ENCODE measurements at places on chromosomes 6 and 20.

DNA sequence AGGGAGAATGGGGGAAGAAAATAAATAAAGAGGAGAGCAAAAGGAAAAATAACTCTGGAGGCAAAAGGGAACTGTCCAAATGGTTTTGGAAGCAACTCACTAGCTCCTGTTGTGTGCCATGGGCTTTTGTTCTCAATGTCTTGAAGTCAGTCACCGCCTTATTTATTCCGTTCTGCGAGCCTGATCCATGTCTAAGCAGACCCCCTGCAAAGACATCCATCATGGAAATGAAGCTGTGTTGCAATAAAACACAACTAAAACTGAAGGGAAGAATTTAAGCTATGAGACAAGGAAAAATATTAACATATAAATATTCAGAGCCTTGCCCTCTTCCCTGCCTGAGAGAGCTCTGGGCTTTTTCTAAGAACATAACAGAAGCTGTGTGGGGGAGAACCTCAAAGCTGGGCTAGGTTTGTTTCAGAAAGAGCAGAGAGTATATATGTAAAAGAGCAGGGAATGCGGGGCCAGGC lies 373.2 kb upstream of the CNR1 start:
- no peak for DNase-seq

- DNase-seq: no peak
Measured at GRCh38 chr6:166408936-166409755, 26.4 kb upstream of the MPC1 start.

DNA sequence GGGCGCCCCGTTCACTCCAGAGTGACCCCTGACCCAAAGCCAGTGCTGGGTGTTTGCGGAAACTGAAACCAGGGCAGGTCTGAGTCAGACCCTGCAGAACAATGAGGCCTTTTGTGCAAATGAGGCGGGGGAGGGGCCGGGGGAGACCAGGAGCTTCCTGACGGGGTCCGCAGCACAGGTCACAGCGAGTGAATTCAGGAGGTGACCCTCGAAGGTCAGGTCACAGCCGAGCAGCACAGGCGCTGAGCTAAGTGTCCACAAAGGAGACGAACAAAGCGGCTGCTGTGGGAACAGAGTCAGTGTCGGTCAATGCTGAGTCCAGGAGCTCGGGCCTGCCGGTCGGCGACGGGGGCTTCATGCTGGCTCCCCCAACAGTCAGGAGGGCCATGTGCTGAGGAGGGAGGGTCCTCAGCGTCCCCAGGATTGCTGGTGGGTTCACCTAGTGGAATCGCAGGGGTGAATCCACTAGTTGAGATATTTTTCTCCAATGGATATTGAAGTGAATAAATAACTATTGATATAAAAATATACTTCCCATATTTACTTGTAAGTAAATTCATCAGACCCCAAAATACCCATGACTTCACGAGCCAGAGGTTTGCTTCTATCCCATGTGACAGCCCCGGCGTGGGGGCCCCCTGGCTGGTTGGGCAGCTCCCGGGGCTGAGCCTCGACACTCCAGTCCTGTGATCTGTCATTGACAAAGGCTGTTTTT lies 188.4 kb upstream of the SULF2 start:
- DNase-seq: no peak

DNA sequence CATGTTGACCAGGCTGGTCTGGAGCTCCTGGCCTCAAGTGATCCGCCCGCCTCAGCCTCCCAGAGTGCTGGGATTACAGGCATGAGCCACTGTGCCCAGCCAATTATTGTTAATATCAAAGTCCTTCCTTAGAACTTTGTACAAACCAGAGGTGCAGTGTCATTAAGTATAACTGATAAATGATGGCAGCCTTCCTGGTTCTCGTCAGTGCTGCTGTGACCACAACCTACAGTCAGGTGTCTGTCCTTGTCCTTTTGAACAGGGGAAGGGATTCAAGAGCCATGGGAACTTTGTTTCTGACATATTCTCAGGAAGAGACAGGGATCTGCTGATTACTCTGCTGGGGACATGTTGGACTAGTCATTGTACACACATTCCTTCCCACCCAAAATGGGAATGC lies 103.2 kb upstream of the TIAM2 start:
- DNase-seq: no peak

- DNase-seq: no peak
Measured at GRCh38 chr6:99177736-99178135, 171.7 kb downstream of the FAXC start.

DNA sequence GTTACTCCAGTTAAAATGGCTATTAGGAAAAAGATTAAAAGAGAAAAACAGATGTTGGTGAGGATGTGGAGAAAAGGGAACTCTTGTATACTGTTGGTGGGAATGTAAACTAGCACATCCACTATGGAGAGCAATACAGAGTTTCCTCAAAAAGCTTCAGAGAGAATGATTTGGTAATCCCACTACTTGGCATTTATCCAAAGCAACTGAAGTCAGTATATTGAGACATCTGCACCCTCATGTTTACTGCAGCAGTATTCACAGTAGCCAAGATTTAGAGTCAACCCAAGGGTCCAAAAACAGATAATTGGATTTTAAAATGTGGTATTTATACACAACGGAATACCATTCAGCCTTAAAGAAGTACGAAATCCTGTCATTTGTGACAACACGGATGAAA lies 469.5 kb downstream of the QKI start:
- no peak for DNase-seq

DNA sequence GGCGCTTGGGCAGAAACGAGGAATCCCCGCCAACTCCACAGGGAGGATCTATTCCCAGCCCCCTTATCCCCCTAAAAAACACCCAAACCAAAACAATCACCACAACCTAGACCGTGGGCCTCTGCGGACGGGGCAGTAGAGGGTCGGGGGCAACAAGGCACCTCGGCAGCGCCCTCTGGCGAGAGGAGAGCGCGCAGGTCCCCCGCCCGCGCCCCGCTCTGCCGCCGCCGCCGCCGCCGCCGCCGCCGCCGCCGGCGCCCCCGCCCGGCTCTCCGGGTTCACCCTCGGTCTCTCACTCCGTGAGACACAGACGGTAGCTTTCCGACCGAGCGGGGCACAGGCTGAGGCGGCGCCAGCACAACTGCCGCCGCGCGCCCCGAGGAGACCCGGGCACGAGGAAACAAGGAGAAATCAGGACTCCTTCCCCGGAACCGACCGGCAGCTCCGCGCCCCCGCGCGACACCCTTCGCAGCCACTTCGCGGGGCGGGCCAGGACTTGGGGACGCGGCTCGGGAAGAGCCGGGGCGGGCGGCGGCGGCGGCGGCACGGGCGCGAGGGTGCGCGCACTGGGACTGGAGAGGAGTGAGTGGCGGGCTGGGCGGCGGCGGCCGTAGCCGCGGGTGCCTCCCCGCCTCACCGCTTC lies at the start of gene SLC35F1:
Gene SLC35F1, plus strand, starts transcription at position 307 of the 643 bp plus-strand sequence.
- peak; percentile 45 for DNase-seq

Data from left hindlimb (tissue), 1 donor.